Activated naive CD8-positive, alpha-beta T cell treated with anti-CD3 and anti-CD28 coated beads for 36 hours (primary cell): ENCODE measurements at places on chromosomes 4 and X.

GRCh38 chrX:47283015-47283771 is 50.4 kb downstream of the USP11 start:
- no peak for DNase-seq

- DNase-seq, result no peak
Measured at GRCh38 chrX:9707306-9708033, 58.2 kb downstream of the GPR143 start.

GRCh38 chr4:128241019-128241418 is 46.6 kb downstream of the PGRMC2 start:
- DNase-seq, result no peak

DNA sequence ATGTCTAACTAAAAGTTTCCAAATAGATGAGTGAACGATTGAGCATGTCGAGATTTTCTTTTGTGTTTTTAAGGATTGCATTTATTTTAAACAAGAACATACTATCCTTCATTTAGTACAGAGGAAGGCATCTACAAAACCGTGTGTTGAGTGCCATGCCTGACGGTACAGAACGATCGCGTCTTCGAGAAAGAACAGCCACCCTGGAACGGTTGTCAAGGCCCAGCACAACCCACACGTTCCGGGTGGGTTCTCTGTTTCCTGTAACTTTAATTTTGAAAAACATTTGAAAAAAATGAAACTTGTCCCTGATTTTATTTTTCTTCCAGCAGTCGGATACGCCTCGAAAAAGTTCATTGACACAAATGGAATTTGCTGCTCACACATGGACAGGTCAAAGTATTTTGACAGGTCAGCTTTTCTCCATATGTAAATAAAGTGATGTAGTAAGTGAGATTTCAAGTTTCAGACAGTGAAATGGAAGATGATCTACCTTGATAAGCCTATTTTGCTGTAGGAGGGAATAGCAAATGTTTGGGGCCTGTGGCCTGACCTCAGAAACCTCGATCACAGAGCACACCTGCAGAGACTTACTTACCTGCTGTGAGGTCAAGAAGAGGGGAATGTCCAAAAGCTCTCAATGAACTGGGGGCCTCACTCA is 24.4 kb upstream of the CYP4V2 start:
- no peak for DNase-seq

DNA sequence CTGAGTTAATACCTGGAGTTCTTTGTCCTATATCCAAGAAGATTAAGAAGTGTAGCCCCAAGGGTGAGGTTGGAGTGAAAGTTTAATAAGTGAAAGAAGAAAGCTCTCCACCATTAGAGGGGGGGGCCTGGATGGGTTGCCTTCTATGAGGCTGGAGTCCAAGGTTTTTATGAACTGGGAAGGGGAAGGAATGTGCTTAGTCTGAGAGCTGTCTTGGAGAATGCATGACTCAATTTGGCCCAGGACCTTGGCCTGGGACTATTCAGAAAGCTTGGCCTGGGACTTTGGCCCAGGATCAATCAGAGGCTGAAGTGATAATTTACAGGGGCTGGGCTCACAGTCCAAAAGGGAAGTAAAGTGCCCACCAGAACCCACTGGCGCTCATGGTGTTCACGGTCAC is 1049.0 kb upstream of the GRIA3 start:
- no peak for DNase-seq

- no peak for DNase-seq
Measured at GRCh38 chr4:12116009-12116552, 687.4 kb upstream of the HS3ST1 start.

DNA sequence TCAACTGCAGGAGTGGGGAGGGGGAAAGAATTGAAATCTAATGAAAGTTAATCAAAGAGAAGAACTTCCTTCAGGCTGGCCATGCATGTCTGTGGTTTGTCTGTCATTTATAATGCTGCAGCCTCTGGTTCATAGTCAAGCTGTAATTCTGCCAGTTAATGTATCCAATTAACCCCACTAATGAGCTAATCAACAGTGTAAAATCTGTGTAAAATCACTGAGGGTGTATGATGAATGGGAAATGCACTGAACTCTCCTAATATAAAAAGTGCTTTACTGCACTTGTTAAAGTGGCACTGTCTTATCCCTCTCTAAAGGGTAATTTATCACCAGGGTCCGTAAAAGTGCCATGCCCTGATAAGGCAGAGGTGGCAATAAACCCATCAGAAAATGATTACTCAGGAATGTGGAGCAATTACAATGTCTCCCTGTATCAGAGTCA is 798.1 kb downstream of the PDHA2 start:
- no peak for DNase-seq

DNA sequence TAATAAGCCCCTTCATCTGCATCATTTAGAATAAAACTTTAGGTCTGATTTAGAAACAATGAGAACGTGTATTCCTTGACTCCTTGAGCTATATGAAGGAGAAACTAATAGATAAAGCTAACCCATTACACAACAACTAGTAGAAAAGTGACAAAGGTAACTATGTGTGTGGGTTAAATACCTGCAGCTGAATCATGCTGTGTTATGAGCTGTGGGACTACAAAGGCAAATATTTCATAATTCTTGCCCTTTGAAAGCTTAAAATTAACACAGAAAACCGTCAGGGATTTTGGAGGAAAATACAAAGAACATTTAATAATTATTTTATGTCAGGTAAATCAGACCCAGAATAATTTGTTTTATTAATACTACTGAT is 898 bp upstream of the NDP start:
- no peak for DNase-seq
